Left lung (tissue), 14 donors: ENCODE measurements at places on chromosomes 16 and 17. TPM values are rescaled to one million over a fixed set of nuclear protein-coding genes. Genes with fewer than 3 reads are reported as not detected.

Gene DHRS7C
- not detected for polyA plus RNA-seq

Gene RNU2-1
- 1.2 TPM for polyA plus RNA-seq

Gene CA7
- not detected for polyA plus RNA-seq

Gene NAGS
- 4.1 TPM for polyA plus RNA-seq

DNA sequence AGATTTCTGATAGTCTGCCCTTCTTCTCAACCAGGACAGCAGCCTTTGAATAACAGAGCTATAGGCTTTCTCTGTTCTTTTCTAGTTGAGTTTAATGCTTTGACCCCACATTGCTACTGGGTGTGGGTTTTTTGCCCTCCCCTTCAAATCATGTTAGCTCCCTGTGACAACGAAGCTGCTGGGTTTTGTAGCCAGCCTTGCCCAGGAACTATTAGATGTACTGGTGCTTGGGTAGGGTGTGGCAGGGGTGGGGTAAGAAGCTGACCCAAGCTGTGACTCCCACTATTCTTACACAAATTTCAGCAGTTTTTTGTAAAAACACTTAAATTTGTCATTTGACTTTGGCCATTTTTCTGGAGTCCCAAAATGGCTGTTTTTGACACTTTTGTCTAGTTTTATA is 69.7 kb downstream of the NLK start:
- H3K4me3 ChIP-seq: no peak overlapping the region
- H3K36me3 ChIP-seq: no peaks in the 10 kb centered on the region
- DNase-seq: no peak
- peaks cover 17% of the 10 kb centered on the region for H3K4me1 ChIP-seq

- DNase-seq: no peak
- peaks cover 14% of the 10 kb centered on the region for H3K4me1 ChIP-seq
- no peaks in the 10 kb centered on the region for H3K36me3 ChIP-seq
- no peak overlapping the region for H3K4me3 ChIP-seq
- no peak overlapping the region for H3K27ac ChIP-seq
- H3K27me3 ChIP-seq: peaks cover 17% of the 10 kb centered on the region
Measured at GRCh38 chr16:89604764-89605163, 8.7 kb upstream of the DPEP1 start.

DNA sequence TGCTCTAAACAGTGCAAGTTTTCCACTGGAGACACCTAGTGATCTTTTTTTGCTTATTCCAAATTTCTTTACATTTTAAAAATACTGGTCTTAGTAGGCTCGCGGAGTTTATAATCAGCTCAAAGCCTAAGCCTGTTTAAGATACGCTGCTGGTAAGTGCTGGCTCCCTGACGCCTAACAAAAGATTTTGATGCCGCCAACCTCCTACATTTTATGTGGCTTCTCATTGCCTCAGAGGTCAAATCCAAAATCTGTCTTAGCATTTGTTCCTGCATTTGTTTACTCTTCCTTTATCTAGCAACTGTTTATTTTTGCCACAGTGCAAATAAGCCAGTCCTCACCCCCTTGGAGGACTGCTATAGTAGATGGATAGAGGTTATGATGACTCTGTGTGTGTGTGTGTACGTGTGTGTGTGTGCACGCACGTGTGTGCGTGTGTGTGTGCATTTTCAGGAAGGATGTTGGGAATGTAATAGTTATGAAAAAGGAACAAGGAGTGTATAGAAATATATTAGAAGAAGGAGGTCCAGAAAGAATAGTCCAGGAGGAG is 24.8 kb downstream of the HS3ST3B1 start:
- H3K27ac ChIP-seq: no peak overlapping the region
- DNase-seq: no peak
- H3K36me3 ChIP-seq: no peaks in the 10 kb centered on the region

DNA sequence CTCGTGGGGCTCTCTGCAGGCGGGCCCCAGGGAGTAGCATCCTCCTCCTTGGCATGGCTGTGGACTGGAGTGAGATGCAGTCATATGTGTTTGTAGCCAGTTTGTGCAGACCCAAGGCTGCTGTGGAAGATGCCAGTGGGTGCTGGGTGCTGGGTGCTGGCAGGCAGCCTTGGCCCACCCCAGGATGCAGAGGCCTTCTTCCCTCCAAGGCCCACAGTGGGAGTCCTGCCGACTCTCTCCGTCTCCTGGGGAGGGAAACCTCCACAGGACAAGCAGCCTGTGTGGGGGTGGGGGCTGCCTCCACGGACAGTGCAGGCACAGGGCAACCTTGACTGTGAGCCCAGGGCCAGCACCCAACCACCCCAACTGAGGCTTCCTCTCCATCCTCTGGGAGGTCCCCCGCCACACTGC is 13.8 kb upstream of the TMEM92 start:
- DNase-seq: no peak
- peaks cover 11% of the 10 kb centered on the region for H3K4me1 ChIP-seq
- no peaks in the 10 kb centered on the region for H3K27me3 ChIP-seq
- H3K4me3 ChIP-seq: no peak overlapping the region

DNA sequence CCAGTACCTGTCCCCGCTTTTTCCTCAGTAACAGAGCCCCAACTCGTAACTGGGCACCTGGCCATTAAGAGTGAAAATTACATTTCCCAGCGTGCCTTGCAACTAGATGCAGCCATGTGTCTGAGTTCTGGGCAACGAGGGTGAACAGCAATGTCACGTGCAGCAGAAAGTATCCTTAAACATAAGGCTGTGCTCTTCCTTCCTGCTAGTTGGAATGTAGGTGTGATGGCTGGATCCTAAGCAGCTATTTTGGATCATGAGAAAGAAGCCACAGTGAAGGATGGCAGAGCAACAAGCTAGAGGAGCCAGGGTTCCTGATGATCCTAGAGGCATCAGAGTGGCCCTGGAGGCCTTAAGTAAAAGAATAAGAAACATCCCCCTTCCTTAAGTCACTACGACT is 36.0 kb downstream of the ACTG1 start:
- H3K4me3 ChIP-seq: no peak overlapping the region
- no peak for DNase-seq
- H3K27ac ChIP-seq: no peak overlapping the region
- no peaks in the 10 kb centered on the region for H3K36me3 ChIP-seq
- H3K27me3 ChIP-seq: no peaks in the 10 kb centered on the region
- H3K4me1 ChIP-seq: no peaks in the 10 kb centered on the region

DNA sequence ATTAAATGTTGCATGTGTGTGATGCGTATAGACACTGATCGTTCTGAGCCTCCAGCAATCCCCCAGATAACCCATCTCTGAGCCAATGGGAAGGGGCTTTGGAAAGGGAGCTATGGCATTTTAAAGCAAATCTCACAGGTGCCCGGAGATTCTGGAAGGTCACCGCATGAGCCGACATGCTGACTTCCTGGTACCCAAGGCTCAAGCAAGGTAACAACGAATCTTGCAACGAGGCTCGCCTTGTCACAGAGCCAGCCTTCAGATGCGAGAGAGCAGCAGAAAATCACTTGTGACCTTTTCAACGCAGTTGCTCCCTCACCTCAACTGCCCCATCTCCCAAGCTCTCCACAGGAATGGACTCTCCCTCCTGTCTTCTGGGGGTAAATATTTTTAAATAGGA is 154.8 kb upstream of the CDH5 start:
- H3K36me3 ChIP-seq: no peaks in the 10 kb centered on the region
- no peak overlapping the region for H3K27ac ChIP-seq
- H3K27me3 ChIP-seq: no peaks in the 10 kb centered on the region

DNA sequence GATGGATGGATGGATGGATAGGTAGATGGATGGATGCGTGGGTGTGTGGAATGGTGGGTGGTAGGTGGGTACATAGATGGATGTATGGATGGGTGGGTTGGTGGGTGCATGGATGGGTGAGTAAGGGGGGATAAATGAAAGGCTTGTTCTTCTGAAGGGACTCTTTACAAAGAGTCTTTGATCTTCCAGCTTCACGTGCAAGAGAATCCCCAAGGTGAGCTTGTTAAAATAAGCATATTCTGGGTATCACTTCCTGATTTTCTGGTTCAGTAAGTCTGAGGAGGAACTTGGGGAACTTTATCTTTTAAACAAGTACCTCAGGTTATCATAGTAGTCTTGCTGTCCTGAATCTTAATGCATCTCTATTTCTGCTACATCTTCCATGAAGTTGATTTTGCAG is 639.1 kb downstream of the MAF start:
- no peak overlapping the region for H3K4me3 ChIP-seq
- H3K27me3 ChIP-seq: no peaks in the 10 kb centered on the region
- H3K4me1 ChIP-seq: no peaks in the 10 kb centered on the region
- no peak for DNase-seq
- no peaks in the 10 kb centered on the region for H3K36me3 ChIP-seq

DNA sequence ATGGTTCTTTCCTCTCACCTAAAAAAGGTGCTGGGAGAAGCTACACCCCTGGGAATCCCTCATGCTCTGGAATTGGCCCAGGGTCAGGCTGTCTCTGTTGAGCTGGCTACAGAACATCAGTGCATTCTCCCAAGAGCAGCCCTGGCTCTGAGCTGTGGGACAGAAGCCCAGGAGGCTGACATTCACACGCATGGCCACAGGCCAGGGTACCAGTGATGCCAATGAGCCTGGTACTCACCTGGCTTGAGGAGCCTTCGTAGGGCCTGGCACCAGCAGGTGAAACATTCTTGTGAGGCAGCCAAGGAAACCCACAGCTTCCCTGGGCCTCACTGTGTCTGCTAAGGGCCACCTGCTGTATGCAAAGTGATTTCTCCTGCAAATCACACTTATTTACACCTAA is 121.7 kb upstream of the CCL2 start:
- no peaks in the 10 kb centered on the region for H3K4me1 ChIP-seq
- no peaks in the 10 kb centered on the region for H3K27me3 ChIP-seq
- H3K27ac ChIP-seq: no peak overlapping the region
- no peaks in the 10 kb centered on the region for H3K36me3 ChIP-seq
- no peak for DNase-seq
- H3K4me3 ChIP-seq: no peak overlapping the region

- no peak overlapping the region for H3K4me3 ChIP-seq
- H3K4me1 ChIP-seq: no peaks in the 10 kb centered on the region
- no peaks in the 10 kb centered on the region for H3K36me3 ChIP-seq
- H3K27me3 ChIP-seq: no peaks in the 10 kb centered on the region
- no peak for DNase-seq
- no peak overlapping the region for H3K27ac ChIP-seq
Measured at GRCh38 chr17:69960755-69961154, 114.3 kb upstream of the KCNJ16 start.

DNA sequence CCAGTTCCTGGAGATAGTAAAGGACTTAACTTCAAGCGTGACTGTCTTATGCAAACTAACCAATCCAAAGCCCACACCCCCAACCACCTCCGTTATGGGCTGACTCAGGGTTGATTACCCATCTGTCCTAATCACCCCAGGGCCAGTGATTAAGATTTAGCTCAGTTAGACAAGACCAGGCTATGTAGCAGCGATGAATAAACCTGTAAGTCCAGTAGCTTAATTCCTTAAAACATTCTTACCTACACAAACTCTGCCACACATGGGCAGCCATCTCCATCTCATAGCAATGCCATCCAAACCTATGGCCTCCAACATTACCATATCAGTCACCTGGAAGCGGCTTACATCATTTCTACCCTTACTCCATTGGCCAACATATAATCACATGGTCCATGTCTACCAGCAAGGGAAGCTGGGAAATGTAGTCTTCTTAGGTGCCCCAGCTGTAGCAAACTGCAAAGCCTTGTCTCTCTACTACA is 266.7 kb downstream of the SHISA9 start:
- no peak overlapping the region for H3K4me3 ChIP-seq
- no peaks in the 10 kb centered on the region for H3K4me1 ChIP-seq
- no peaks in the 10 kb centered on the region for H3K36me3 ChIP-seq
- no peaks in the 10 kb centered on the region for H3K27me3 ChIP-seq
- no peak for DNase-seq
- no peak overlapping the region for H3K27ac ChIP-seq

DNA sequence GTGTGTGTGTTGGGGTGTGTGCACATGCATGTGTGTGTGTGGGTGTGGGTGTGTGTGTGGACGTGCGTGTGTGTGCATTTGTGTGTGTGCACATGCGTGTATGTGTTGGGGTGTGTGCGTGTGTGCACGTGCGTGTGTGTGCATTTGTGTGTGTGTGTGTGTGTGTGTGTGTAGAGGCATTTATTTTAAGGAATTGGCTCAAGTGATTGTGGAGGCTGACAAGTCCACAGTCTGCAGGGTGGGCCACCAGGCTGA is 37.9 kb upstream of the JPH3 start:
- H3K4me3 ChIP-seq: no peak overlapping the region
- H3K36me3 ChIP-seq: no peaks in the 10 kb centered on the region
- H3K4me1 ChIP-seq: no peaks in the 10 kb centered on the region
- no peak overlapping the region for H3K27ac ChIP-seq
- no peak for DNase-seq

DNA sequence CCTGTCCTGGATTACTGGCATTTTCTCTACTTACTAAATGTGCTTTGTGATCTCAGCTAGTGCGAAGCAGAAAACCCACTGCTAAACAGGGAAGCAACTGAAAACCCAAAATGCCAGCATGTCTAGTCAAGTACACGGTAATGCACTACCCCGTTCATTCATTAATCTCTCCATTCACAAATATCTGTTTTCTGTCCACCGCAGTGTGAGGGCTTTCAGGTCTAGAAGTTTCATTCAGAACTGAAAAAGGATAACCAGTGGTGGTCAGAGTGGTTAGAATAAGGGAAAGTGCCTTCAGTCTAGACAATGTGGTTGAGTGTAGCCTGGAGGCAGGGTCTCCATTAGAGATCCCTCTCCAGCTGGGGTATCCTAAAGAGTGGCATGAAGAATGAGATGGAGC is 68.3 kb downstream of the C17orf67 start:
- no peaks in the 10 kb centered on the region for H3K36me3 ChIP-seq
- H3K4me3 ChIP-seq: no peak overlapping the region
- no peak overlapping the region for H3K27ac ChIP-seq
- no peak for DNase-seq
- no peaks in the 10 kb centered on the region for H3K4me1 ChIP-seq

- H3K4me1 ChIP-seq: peaks cover 17% of the 10 kb centered on the region
- no peak for DNase-seq
- H3K36me3 ChIP-seq: no peaks in the 10 kb centered on the region
- H3K27ac ChIP-seq: no peak overlapping the region
- no peaks in the 10 kb centered on the region for H3K27me3 ChIP-seq
Measured at GRCh38 chr16:79437764-79438751, 162.5 kb downstream of the MAF start.
